ENCODE measurements at places on chromosomes 7 and 10.

DNA sequence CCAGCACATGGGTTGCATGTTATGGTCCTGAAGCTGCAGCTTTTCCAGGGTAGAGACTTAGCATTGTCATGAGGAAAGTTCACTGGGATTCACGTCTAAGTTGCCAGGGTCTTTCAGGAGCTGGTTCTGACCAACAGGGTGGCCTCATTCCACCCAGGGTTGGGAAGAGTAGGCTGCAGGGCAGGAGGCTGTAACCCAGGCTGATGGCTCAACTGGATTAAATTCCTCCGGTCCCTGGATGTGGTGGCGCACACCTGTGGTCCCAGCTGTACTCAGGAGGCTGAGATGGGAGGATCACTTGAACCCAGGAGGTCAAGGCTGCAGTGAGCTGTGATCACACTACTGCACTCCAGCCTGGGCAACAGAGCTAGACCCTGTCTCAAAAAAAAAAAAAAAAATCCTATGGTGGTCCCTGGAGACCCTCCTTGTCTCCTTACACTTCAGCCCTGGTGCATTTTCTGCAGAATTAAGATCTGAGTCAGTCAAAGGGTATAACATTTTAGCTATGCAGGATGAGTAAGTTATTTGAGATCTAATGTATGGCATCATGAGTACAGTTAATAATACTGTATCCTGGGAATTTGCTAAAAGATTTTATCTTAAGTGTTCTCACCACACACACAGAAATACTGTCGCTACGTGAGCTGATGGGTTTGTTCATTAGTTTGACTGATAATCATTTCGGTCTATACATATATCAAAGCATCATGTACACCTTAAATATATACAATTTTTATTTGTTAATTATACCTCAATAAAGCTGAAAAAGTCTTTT lies 44.0 kb downstream of the ASB13 start:
- no peak for DNase-seq

GRCh38 chr10:8800426-8800825 lies 745.9 kb downstream of the GATA3 start:
- no peak for DNase-seq

- no peak for DNase-seq
Observed at GRCh38 chr7:18353339-18353738, 142.2 kb upstream of the HDAC9 start.

DNA sequence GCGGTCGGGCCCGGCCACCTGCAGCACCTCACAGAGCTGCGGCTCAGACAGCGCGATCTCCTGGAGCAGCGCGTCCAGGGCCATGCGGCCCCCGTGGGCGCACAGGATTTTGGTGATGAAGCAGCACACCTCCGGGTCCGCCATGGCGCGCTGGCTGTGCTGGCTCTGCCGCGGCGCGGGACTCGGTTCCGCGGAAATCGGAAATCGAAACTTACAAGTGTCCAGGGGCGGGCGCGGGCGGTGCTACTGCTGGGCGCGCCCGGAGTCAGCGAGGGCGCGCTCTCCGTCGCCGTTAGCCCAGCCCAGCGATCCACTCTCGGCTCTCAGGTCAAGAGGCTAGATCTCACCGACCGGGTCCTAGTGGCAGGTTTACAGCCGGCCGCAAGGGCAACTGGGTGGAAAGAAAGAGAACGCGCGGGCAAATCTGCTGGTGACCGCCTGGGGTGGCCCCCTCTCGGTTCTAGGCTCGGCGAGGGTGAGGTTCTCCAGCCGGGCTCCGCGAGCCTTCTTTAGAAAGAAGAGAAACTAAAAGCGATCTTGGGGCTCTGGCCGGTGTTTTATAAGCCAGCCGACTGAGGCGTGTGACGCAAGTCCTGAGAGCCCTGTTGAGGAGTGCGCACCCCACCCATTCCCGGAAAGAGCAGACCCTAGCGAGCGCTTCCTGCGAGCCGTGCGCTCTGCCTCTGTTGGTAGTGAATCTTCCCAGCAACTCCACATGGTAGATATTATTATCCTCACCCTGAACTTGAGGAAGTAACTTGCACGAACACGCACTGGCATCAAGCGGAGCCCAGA lies at the start of gene ZC3HAV1:
TSS of gene ZC3HAV1 (minus strand) at position 533 of the 795 bp plus-strand sequence. CDS start at position 144, 389 bp downstream.
- DNase-seq = peak; percentile 79

DNA sequence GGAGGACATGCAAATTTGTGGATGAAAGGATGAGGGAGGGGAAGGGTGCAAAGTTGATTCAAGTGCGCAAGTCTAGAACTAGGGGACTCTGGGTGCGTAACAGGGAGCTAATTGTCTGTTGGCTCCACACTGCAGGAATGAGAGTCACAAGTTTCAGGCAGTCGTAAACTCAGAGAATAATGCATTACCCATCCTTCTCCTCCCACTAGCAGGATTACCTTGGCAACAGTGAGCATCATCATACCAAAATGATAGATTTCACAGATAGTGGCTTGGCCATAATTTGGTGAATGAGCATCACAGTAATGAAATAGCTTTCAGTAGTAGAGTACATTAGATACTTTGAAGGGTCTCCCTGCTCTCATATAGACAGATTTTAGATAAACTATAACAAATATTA lies 565.5 kb downstream of the GALNT17 start:
- DNase-seq = no peak

DNA sequence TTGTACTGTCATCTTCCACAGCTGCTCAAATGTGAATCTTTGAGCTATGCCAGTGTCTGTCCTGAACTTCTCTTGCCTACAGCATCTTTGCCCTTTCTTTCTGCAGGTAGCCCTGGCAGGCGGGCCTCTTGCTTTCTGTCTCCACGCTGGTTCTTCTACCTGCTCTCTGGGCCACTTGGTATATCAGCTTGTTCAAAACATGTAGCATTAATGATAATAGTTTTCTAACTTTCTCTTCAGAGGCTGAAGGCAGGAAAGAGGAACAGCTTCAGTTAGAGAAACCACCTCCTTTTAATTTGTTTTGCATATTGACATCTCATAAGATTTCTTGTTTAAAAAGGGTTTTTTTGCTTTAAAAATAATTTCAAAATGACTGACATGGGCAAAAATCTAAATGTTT lies 923 bp upstream of the FGL2 start:
- DNase-seq = no peak

DNA sequence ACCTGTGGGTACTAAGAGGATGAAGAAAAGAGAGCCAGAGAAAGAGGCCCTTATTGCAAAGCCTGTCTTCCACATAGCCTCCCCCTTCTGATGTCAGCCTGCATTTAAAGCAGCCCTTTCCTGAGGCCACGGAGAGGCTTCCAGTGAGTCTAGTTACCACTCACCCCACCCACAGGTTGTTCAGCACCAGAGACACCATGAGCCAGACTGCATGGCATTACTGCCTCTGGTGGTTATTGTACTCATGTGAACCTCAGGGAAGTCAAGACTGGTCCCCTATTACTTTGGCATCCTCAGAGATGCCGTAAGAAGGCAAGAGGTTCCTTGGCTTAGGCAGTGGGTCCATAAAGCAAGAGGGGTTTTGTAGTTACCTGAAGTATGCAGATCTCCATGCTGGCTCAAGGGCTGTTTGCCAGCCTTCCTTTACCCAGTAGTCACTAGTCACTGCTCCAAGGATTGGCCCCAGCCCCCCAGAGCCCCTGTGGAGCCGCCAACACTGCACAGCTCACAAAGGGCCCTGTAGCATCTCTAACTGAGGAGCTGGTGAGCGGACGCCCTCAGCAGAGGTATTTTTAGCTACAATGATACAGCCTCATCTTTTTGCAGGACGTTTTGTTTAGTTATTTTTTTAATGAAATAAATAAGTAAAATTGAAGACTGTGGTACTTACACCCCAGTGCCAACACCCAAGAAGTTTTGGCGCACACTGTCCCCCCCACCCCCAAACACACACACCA lies 20.7 kb downstream of the LRRC4 start:
- DNase-seq = no peak

- peak; percentile 69 for DNase-seq
Observed at GRCh38 chr7:43553999-43554398, 28.9 kb upstream of the STK17A start.

DNA sequence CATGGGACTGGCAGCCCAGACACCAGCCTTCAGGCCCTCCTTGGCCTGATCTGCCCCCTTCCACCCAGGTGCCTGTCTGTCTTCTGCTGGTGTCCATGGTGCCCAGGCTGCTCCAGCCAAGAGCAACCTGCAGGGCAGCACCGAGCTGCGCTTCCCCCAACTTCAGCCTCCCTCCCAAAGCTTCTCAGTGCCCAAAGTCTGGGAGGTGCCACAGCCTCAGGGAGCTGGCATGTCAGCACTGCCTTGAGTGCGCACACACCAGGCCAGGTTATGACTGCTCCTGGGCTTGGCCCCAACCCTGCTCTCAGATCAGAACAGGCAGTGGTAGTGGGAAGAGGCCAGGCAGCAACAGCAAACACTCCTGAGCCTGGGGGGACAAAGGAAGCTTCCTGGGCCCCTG lies 304.6 kb upstream of the NRG3 start:
- DNase-seq = no peak

DNA sequence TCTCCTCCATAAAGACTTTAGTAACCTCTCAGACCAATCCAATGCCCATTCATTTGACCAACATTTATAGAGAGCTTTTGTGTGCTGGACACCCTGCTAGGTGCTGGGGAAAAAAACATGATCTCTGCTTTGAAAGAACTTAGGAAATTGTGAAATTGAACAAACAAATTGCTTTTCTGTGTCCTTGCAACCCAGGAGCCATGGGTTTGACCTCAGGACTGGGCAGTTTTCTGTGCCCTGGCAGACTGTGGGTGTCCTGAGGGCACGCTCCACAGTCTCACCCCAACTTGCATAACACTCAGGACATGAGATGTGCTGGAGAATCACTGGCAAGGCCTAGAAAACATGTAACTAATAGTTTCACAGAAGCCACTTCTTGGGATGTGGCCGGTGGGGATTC lies 429.1 kb upstream of the ZMIZ1 start:
- DNase-seq = no peak

DNA sequence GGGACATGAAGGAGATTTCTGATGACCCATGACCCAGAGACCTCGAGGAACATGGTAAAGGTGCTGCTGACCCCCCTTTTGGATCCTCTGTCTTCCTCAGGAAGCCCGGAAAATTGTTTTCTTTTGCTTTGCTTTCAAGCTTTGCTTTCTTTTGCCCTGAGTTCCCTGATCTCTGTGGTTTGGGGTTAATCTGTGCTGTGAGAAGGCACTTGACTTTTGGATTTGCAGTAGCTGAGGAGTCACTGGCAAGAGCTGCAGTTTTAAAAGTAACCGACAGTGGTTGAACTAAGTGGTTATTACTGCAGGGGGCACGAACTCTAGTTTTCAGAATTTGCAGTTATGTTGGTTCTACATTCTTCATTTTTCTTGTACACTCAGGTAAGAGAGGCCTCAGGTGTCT lies 53.0 kb downstream of the PDZD8 start:
- DNase-seq = peak; percentile 24

- no peak for DNase-seq
Observed at GRCh38 chr7:101586078-101586905, 42.8 kb downstream of the MYL10 start.

DNA sequence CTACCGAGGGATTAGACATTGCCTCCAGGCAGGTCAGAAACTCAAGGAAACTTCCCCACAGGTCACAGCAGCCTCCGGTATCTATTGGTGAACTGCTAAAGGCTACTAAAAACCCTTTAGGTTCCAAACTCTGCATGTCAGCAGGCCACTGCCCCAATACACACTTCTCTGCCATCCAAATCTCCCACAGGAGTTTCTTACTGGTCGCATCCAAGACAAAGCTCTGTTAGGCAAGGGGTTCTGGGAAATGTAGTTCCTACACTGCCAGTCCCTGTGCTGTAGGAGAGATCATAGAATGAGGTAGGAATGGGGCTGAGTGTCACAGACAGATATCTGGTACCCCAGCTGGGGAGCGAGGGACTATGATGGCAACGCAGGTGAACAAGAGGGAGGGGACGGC lies 757.0 kb upstream of the C7orf33 start:
- no peak for DNase-seq

GRCh38 chr10:50514995-50515394 lies 108.8 kb downstream of the SGMS1 start:
- no peak for DNase-seq

DNA sequence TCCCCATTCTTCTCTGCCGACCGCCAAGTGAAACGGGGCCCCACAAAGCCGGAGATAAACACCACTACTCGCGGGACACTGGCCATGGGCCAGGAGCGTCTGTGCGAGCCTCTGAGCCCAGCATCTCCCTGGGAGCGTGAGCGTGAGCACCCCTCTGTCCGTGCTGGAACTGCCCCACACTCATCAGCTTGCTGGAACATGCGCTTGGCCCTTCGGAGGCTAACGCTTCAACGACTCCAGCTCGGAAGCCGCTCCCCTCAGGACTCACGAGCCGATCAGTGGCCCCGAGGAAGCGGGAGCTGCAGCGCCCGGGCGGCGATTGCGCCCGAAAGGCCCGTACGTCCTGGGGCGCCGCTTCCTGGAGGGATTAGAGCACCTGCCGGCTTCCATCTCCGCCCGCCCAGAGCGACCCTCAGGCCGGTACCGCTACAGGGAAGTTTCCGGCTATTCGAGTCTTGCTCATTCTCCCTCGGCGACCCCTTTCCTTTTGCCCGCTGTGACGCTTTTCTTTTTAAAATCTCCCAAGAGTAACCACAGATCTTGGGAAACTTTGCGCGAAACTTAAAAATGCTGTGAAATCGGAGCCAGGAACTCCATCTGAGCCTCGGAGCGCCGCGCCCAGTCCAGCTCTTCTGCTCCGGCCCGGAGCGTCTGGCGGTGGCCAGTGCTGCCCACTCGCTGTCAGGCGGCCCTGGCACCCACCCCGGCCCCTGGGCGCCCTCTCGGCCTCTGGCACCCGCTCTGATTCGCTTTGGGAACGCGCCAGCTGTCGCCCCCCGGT lies 1.0 kb downstream of the TLL2 start:
- DNase-seq = no peak

- DNase-seq = peak; percentile 57
Observed at GRCh38 chr7:2717293-2718261, 29.6 kb downstream of the AMZ1 start.

GRCh38 chr10:114682532-114682931 lies 24.5 kb upstream of the ABLIM1 start:
- no peak for DNase-seq

- DNase-seq = no peak
Observed at GRCh38 chr10:12841826-12842225, 159.7 kb downstream of the CCDC3 start.

GRCh38 chr10:42149722-42150427 lies 488.5 kb downstream of the ZNF33B start:
- DNase-seq = no peak

- DNase-seq = no peak
Observed at GRCh38 chr10:30607814-30608213, 21.7 kb downstream of the LYZL2 start.

DNA sequence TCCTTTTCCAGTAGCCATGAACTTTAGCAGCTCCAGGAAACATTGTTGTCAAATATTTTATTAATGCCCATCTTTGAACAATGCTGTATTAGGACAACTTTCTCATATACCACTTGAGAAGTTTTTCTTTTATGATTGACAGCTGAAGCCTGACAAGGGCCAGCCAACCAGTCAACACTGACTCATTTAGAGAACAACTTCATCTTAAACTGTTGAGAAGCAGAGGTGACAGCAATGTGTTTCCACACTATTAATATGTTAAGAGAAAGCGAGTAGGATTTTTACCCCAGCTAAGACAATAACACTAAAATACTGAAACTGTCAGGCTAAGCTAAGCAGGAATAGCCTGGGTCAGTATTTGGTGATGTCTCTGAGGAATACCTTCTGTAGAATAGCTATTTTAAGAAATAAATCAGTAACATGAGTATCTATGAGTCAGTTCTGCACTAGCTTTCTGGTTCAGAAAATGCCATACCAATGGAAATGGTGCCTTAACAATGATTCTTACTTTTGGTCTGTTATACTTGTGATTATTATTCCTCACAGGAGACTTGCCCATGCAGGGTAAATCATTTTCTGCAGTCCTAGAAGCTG lies 168.8 kb upstream of the POT1 start:
- peak; percentile 4 for DNase-seq
